ENCODE measurements at places on chromosomes 3 and 15.
A peak's percentile ranks its signal among the peaks of the same experiment; 100 is the strongest.

DNA sequence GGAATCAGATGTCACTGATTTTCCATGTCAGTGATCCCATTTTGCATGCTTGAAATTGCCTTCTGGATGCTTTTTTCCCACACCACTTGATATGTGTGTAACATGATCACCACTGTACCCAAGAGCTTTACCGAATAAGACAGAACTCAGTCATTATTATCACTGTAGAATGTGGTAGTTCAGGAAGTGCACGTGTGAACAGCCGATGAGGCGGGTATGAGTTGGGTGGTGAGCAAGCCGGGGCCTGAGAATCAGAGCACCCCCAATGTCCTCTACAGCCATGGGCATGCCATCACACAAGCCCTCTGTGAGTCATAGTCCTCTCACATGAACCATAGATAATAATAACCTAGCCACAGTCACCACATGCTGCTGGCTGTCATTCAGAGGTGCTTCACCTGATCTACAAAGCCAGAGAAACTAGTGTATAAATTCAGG lies 470.8 kb downstream of the SOX2 start:
- DNase-seq, result no peak

DNA sequence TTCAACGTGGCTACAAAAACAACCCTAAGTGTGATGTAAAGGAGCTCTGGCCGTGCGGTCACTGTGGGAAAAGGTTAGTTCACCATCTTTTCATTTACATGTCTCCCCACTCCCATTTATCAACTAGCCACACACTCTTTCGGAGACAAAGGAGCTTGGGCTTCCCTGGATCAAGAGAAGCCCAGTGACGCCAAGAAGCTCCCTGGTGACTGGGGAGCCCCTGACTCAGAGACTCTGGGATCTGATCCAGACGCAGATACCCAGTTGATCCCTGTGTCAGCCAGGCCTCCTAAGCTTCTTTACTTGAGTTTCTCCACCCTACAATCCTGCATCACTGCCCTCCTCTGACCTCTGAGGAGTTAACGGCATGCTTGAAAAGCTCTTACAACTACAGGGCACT lies 43.9 kb downstream of the HEG1 start:
- no peak for DNase-seq

DNA sequence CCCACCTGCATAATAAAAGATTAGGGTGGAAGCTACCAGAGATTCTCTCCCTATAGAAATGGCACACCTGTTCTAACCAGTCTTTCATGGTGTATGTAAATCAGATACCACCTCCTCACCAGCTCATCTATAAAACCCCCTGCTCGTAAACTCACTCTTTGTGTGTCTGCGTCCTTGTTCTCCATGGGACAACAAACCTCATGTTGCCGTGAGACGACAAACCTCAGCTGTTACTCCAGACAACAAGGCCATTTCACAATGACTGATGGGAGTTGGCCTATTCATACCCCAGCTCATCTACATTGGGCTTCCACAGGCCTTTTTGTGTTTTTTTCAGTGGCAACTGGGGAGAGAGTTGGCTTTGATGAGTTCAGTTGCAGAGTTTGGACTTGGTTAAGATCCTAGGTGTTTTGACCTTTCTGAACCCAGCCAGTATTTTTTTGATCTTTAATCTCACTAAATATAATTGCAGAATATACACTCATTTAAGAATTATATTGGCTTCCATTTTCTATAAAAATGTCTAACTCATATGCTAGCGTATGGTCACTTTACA lies 96.6 kb upstream of the LRIG1 start:
- no peak for DNase-seq

GRCh38 chr15:52529341-52529924 lies 753 bp upstream of the MYO5A start:
- peak; percentile 12 for DNase-seq

DNA sequence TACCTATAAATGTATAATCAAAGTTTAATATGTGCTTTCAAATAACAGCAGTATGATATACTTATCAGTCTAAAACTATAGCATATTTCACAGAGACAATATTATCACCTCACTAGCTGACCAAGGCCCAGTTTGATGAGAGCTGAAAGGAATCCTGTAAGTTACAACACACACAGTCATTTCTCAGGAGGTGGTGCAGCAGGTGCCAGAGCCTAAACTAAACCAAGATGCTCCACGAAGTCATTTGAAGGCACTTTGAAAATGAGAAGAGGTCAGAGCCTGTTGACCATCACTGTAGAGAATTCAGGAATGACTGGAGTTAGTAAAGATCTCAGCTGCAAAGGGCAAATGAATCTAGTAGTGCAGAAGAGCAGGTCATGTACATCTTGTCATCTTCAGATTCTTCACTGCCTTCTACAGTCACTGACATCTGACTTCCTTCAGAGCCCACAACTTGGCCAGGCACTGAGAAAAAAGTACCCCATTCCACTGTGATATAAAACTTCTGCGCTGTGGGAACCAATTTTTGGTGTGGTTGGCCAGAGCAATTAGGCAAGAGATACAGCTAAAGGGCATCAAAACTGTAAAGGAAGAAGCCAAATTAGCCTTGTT lies 7.9 kb downstream of the GBE1 start:
- no peak for DNase-seq

GRCh38 chr3:145953316-145953715 lies 207.7 kb downstream of the PLOD2 start:
- DNase-seq, result no peak

DNA sequence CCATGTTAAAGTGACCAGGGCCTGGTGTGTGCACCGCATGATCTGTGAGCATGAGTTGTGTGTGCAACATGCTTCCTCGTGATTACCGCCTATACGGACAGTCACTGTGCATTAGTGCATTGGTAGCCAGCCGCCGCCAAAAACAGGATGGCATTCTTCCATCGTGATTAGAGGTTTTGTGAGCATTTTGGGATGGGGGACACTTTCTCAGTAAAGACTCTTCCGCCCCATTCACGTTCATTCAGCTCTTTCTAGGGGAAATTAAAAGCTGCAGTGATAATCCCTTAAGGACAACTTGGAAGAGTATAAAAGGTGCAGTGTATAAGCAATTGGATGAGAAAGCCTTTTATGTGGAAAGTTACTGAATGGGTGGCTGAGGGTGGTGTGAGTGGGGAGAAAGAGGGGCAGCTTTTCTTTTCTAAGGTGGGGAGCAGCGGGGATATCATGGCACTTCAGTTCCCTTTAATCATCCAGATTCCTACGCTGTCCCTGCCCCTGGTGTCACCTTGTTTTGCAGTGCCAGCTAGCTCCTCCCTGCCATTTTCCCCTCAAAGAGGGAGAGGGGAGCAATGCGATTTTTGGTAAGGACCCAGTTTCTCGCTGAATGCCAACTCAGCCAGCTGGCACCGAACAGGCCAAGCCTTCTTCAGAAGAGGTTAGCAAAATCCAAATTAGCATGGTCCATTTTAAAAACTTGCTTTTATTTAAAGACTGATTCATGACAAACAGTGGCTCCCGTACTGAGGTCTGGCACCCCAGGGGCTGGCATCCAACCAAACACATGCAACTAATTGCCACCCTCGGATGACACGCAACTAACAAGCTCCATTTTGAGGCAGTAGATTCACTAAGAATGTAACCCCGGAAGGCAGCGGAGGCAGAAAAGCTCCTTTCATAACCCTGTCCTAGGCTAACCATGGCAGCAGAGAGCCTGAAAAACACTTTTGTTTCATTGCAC lies 447.8 kb downstream of the FHIT start:
- no peak for DNase-seq

GRCh38 chr15:79582650-79583049 lies 150.5 kb downstream of the MINAR1 start:
- DNase-seq, result no peak

DNA sequence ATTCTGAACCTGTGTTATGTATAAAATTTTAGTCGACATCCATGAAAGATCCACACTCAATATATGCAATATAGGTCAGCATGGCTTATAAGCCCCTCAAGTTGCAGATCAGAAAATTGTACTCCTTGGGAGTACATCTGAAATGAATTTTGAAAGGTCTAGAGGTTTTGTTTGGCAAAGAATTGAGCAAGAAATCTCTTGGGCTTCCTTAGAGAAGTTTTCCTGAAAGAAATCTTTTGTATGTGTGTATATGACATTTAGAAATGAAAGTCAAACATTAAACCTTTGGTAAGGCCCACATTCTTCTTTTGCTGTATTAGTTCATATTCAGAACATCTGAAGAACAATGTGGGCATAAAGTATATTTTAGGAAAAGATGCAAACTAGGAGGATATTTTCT lies 1006.6 kb downstream of the NAALADL2 start:
- no peak for DNase-seq

GRCh38 chr3:136862617-136863322 lies 762 bp downstream of the NCK1 start:
- no peak for DNase-seq

DNA sequence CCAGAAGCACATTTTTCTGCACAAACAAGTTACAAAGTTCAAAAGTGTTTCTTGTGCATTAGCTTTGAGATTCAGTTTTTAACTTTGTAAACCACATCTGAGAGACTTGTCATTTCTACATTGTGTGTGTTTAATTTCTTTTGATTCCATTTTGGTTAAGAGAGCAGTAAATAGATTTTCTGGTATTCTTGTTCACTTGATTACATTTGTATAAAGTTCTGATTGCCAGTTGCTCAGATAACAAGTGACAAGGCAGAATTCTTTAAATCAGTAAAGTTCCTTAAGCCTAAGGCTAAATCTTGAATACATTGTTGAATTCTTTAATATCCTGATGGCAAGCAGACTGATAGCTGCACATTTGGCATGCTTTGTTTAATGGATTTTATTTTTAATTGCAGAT lies 3.1 kb upstream of the FBXO22 start:
- DNase-seq, result no peak

DNA sequence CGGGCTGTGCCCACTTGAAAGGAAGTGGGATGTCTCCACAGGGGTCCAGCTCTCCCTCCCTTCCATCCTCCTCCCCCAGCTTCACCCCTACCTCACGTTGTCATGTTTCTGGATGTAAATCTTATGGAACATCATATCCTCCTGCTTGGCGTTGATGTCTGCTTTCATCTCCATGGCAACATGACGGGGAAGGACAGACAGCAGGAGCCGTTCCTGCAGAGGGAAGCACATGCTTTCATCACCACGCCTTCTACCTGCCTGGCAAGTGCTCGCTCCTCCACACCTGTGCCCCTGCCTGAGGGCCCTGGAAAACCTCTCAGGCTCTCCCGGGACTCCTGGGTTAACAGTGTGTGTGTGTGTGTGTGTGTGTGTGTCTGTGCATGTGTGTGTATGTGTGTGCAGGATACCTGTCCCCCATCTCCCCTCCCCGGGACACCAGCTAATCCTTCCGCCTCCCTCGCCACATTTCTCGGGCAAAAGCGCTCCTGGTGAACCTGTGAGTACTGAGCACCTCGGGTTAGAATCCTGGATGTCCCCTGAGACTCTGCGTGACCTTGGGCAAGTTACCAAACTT lies 101.1 kb downstream of the ADCY5 start:
- no peak for DNase-seq

DNA sequence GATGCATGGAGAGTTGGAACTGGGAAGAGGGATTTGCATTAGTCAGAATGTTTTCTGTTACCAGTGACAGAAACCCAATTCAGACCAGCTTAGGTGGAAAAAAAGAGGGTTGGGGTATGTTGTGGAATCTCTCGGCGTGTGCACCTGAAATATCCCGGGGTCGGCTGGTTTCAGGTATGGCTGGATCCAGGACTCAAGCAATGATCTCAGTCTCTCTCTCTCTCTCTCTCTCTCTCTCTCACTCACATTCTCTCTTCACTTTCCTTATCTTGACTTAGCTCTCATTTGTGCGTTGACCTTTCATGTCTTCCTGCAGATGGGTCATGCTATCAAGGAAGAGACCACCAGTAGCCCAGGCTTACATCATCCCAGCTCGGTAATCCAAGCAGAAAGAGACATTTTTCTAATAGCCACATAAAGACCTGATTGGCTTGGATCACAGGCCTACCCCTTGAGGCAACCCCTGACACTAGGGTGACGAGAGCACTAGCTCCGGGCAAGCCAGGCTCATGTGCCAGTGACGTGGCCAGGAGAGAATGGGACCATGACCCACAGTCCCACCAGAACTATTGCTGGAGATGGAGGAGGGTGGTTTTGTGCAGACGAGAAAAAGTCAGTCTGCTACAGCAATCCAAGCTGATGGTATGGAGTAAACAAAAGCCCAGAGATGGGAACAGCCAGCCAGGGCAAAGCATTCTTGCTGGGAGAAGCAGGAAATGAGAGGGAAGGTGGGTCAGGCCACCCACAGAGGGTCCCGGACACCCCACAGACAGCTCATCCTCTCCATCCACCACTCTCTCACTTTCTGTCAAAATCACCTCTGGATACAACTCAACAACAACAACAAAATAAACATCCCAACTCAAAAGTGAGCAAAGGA lies 91.7 kb downstream of the CHSY1 start:
- no peak for DNase-seq

- no peak for DNase-seq
Observed at GRCh38 chr15:47136236-47136635, 581.1 kb upstream of the SEMA6D start.

GRCh38 chr3:522888-523287 lies 326.3 kb downstream of the CHL1 start:
- DNase-seq, result no peak
